ENCODE measurements at places on chromosomes 7 and 10.

- DNase-seq, result no peak
Measured at GRCh38 chr10:97782455-97783228, 10.8 kb upstream of the SFRP5 start.

- DNase-seq, result no peak
Measured at GRCh38 chr7:148553979-148554378, 36.6 kb upstream of the C7orf33 start.

DNA sequence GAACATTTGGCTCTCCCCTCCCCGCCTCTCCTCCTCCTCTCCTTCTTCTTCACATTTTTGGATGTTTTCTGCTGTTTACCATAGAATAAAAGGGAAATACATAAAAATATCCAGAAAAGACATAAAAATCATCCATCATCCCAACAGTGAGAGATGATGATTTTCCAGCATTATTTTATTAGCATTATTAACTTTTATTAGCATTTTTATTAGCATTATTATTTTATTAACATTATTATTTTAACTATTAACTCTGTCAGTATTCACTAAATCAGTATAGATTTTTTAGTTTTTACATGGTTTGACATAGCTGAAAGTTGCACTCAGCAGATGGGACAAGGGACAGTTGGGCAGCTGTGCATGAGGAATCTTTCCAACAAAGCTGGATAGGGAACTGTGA is 16.2 kb upstream of the SLC35B4 start:
- DNase-seq, result no peak

DNA sequence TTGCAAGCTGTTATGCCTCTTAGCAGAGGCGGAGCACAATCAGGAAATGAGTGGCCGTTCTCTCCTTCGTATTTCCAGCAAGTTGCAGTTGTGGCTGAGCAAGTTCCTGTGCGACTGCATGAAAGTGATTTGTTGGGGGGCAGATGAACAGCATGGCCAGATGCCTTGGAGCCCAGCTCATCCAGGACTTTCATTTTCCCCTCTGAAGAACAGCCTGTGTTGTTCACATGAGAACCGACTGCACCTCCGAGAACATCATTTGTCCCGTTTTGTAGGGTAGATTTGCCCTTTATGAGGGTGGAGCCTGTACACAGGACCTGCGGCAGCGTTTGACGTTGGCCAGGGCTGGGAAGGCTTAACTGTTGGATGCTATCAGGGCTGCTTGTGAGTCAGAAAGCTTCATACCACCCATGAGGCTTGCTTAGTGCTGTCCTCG is 4.4 kb downstream of the BAG3 start:
- DNase-seq, result peak; percentile 65

- no peak for DNase-seq
Measured at GRCh38 chr10:20180766-20181165, 364.5 kb downstream of the PLXDC2 start.

DNA sequence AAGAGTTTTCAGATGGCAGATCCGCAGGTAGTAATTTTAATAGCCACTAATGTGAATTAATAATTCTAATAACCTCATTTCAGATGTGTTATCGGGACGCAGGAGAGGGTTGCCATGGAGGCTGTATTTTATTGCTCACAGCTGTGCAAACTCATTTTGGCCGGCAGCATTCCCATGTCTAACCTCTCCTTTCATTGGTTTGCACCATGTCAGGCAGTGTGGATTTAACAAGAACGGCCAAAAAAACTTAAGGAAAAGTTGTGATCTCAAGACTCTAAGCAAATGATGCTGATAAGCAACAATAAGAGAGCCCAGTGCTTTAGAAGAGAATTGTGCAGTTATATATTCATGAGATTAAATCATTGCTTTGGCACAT is 88.7 kb upstream of the NRP1 start:
- no peak for DNase-seq

DNA sequence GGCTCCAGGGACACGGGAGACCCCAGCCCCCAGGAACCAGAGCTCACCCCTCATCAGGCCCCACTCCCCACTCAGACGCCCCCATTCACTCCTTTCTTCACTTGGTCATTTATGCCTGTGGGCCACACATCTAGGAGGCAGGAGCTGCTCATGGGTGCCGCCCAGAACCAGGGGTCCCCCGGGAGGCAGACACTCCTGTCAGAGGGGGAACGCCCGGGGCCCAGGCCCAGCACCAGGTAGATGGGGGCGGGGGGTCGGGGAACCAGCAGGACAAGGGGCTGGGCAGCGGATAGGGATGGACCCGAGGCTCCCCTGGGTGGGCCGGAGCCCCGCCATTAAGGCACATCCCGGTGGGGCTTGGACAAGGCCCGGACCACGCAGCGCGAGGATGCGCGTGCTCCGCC is 11.8 kb downstream of the CALY start:
- DNase-seq, result no peak

DNA sequence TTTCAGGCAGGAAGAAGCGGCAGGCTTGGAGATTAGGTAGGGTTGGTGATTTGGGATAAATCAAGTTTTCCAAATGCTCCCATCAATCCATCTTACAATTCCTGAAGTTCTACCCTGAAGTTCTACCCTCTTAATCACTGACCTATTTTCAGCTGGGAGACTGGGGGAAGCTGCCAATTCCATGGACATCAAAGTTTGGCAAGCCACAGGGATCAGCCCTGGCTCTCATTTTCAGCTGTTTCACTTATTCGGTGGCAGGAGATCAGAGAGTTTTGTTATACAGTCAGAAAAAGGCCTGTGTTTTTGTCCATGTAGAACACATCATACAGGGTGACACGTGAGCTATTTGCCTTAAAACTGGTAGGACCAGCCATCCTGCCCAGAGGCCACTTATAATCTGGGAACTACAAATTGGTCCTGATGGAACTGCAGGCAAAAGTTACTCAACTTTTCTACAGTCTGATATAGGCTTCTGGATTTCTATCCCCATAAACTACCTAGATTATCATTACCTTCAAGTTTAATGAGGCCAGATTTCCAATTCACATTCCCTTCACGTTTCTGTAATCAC is 112.9 kb upstream of the ZNF746 start:
- DNase-seq, result no peak

- no peak for DNase-seq
Measured at GRCh38 chr10:60203993-60204618, 185.6 kb downstream of the ANK3 start.

GRCh38 chr7:34807548-34808340 is 149.7 kb downstream of the NPSR1 start:
- DNase-seq, result no peak

DNA sequence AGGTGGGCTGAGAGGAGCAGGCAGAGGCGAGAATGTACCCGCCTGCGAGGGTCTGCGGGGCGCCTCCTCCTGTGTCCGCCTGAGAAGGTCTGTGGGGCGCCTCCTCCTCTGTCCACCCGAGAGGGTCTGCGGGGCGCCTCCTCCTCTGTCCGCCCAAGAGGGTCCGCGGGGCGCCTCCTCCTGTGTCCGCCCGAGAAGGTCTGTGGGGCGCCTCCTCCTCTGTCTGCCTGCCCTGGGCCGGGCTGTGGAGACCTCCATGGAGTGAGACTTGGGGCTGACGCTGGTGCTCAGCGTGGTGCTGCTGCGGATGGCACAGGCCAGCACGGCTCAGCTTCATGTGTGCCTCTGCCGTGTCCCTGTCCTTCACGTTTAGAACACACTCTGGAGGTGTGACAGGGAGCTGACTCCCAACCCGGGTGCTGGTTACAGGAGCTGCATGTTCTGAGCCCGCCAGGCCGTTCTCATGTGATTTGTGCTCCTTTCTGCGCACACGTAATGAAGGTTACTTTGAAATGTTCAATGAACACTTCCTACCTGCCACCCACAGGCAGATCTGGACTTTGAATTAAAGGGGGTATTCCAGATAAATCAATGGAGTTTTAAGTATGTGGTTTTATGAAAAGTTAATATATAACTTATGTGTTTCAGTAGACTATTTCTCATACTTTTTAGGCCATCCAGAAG is 20.5 kb upstream of the GET4 start:
- DNase-seq, result no peak

GRCh38 chr10:6986927-6987326 is 406.9 kb upstream of the PRKCQ start:
- DNase-seq, result no peak

- DNase-seq, result no peak
Measured at GRCh38 chr7:133696056-133696455, 431.1 kb upstream of the LRGUK start.

DNA sequence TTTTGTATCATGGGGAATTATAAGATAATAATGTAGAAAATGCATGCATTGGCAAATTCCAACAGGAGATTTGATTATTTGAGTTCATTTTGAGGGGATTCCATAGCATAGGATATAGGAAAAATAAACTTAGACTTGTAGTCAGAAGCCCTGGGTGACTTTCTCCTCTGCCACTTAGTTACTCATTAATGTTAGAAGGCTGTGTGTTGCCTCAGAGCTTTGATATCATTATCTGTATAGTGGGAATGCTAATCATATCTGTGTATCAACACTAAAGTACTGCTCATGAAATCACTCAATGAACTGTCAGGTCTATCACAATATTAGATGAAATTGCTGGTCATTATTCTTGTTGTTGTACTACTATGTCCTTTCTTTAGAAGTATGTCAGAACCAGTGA is 23.0 kb upstream of the TEX47 start:
- DNase-seq, result no peak

GRCh38 chr10:52900593-52900992 is 128.0 kb upstream of the MBL2 start:
- no peak for DNase-seq

- DNase-seq, result no peak
Measured at GRCh38 chr7:146772601-146773000, 656.0 kb downstream of the CNTNAP2 start.

DNA sequence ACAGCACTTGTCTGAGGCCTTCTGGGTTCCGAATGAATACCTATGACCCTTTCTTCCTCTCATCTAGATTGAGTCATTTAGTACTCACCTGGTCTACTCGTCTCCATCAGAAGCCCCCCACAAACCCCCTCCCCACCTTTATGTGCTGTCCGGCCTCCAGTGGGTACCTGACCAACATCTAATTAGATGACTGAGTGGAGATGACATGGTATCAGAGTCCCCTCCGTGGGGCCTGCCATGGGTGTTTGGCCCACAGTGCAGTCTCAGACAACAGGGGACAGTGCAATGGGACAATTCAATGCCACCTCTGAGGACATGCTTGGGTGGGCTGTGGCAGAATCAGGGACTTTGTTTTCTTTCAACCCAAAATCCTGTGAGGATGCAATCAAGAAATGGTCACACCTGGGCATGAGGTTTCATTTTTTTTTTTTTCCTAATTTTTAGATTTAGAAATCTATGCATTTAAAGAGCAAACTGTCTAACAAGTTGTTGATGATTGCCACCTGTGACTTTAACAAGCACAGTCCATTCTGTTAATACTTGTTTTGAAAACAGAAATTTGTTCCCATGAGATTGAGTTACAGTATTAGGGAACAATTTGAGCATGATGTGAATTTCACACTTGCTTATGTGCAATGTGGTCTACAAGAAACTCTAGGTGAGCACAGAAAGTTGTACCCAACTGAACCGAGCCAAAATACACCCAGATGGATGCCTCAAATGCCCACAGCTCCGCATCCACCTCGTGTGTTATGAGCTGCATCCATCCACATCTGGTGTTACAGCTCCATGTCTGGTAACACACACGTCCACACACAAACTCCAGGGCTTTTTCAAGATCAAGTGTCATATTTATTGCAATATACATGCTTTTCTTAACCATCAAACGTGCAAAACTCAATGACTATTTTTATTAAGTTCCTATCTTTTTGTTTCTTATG is 27.5 kb downstream of the GPRIN2 start:
- DNase-seq, result no peak

GRCh38 chr10:94192974-94193373 is 169.8 kb downstream of the NOC3L start:
- DNase-seq, result no peak

GRCh38 chr7:124781907-124782734 is 16.5 kb upstream of the GPR37 start:
- no peak for DNase-seq

GRCh38 chr7:16921644-16922257 is 40.0 kb upstream of the AGR3 start:
- DNase-seq, result no peak

GRCh38 chr10:130463876-130464364 is 327.7 kb downstream of the GLRX3 start:
- DNase-seq, result no peak

GRCh38 chr7:142760071-142760642 is 10.6 kb upstream of the PRSS2 start:
- DNase-seq, result no peak

- no peak for DNase-seq
Measured at GRCh38 chr7:134710854-134711624, 64.4 kb downstream of the BPGM start.

GRCh38 chr7:46752881-46753366 is 829.0 kb downstream of the TNS3 start:
- DNase-seq, result no peak

- DNase-seq, result no peak
Measured at GRCh38 chr10:10786109-10787090, 231.3 kb upstream of the CELF2 start.

DNA sequence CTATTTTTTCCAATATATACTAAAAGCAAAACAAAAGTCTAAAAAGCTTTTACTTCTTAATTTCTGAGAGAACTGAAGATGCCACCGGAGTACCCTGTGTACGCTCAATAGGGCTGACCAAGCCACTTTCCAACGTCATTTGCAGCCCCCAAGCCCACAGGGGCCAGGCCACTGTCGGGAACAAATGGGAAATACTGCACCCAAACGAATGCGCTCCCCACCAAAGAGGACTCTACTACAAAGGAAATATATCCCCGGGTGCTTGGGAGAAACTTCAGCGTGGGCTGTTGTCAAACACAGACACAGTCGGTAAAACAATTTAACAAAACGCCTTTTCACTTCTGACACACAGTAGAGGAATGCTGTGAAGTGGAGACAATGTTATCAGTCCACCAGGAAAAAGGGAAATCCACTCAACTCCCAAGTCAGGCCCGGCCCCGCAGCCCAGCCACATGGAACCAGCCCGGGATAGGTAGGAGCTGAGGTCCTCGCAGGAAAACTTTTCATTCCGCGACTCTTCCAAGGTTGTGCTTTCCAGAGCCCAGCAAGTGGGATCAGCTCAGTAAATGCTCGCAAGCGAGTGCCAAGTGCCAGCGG is 1.4 kb downstream of the PARD3 start:
- no peak for DNase-seq

- DNase-seq, result no peak
Measured at GRCh38 chr7:5625938-5626337, 155.5 kb downstream of the RNF216 start.

- no peak for DNase-seq
Measured at GRCh38 chr10:124465003-124465776, 3.6 kb downstream of the LHPP start.

DNA sequence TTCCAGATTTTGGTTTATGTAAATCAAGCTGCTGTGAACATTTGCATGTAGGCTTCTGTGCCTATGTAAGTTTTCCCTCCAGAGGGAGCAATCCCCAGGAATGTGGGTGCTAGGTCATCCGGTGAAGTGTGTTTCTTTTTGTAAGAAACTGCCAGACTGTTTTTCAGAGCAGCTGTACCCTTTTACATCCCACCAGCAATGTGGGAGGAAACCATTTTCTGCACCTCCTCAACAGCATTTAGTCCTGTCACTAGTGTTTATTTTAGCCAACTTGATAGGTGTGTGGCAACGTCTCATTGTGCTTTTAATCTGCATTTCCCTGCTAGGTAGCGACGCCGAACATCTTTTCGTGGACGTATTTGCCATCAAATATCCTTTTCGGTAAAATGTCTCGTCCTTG is 395.7 kb upstream of the FOXK1 start:
- no peak for DNase-seq

Data from foreskin melanocyte (primary cell).